CD4-positive, alpha-beta T cell treated with Interleukin-6 at 100 ng/mL for 8 hours (primary cell): ENCODE measurements at places on chromosomes 3 and 15.

DNA sequence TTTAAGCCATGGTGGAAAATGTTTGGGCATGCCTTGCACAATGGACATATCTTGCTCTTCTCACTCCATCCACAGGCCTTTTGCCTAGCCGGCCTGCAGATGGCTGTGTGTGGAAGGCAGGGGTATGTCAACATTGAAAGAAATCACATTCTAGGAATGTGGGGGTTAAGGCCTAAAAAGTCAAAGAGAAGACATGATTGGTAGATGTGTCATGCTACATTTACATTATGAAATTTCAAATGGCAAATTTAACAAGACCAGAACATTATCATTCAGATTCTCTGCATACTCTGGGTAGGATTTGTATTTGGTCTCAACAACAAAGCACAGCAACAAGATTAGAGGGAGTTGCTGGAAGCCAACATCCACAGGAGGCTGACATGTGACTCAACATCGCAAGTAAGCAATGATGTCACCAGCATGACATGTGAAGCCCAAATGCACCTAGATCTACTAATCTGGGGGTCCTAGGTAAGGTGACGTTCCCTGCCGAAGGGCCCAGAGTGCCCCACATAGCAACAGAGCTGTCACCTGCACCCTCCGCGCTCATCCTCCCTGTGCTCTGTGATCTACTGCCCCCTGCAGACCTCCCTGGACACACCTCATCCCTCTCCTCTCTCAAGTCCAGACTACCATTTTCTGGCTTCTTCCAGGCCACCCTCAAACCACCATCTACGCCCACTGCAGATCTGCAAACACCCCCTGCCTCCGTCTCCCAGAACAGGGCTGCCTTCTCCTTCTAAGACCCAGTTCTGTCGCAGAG is 39.4 kb downstream of the CLDN18 start:
- no peak for DNase-seq

- DNase-seq: no peak
These were observed 54.0 kb upstream of the BBX start for GRCh38 chr3:107468782-107469181.

DNA sequence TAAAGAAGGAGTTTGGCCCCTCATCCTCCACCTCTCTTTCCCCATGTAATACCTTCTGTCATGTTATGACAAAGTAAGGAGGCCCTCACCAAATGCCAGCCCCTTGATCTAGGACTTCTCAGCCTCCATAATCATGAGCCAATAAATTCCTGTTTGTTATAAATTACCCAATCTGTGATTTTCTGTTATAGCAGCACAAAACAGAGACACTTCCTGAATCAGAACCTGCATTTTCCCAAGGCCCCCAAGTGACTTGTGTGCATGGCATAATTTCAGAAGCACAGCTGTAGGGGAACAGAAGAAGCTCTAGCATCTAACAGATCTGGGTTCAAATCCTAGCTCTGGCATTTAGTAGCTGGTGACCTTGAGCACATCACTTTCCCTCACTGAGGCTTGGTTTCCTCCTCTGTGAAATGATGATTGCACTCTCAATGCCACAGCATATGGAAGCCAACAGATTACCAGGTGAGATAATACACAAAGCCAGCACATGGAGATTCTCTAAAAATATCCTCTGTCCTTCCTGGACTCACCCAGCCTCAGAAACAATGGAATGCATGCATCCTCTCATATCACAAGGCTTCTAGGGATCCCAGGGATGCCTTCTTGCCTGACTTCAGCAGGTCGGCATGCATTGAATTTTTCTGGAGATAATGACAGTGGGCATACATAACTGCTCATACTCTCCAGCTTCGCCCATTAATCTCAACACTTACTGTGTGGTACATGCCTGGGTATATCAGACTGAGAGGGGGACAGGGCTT is 26.3 kb downstream of the TLNRD1 start:
- no peak for DNase-seq

DNA sequence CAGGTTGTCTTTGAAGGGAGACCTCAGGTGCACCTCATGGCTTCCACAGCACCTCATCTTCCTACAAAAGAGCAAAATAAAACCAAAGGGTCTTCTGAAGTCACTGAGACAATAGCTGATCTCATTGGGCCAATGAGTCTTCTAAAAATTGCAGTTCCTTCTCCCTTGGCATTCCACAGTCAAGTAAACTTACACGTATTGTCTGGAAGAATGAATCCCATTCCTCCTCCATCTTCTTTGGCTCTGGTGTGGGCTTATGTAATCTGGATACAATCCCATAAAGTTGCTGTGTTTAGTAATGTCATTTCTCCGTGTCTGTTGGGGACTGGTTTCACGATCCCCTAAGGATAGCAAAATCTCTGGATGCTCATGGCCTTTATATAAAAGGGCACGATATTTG is 85.5 kb upstream of the CGNL1 start:
- DNase-seq: no peak

GRCh38 chr15:98725874-98726273 is 77.5 kb downstream of the IGF1R start:
- DNase-seq: no peak

DNA sequence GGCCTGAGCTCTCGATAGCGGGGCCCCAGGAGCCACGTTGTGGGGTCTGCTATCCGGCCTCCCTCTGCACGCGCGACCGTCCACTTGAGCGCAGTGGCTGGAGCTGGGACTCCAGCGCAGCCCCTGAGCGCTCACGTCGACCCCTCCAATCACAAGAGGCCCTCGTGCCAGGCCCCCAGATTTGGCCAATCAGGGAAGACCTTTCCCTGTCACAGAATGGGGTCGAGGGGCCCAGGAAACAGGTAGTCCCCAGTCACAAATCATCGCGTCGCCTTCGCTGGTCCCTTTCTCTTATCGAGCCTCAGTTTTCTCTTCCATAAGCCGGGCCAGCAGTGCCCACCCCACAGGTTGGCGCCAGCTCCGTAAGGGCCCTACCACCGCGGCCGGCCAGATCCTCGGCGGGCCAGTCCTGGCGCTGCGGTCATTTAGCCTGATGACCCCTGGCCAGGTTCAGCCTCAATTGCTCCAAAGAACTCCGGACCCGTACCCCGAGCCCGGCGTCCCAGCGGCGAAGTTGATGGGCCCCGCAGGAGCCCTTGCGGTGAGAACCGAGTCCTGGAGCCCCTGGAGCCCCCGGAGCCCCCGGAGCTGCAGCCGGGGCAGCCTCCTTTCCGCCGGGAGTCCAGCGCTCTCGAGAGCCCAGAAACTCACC is 435 bp downstream of the ALDH1L1 start:
- no peak for DNase-seq

DNA sequence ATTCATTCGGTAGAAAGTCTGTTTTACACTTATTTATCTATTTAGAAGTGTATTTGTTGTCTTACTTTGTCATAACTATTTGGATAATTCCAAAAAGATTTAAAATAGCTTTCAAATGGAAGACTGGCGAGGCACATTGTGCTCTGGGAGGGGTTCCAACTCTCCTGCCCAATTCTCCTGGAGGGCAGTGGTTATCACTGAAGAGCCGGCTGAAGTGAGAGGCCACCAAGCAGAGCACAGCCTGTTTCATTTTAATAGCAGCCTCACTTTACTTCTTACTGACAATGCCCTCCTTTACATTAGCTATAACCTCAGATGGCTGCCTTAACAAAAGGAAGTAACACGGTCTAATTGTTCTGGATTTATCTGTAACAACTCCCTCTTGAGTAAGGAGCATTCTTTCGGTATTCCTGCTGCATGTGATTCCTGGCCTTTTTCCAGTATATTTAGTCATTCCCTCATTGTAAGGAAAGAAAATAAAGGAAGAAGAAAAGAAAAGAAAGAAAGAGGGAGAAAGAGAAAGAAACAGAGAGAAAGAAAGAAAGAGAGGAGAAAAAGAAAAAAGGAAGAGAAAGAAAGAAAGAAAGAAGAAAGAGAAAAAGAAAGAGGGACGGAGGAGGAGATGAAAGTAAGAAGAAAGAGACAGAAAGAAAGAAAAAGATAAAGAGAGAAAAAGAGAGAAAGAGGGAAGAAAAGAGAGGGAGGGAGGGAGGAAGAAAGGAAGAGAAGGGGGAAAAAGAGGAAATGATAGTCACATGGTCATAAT is 339.8 kb upstream of the WNT5A start:
- no peak for DNase-seq
